Activated gamma-delta T cell treated with Interleukin-2 at 50 U/mL for 16 hours (primary cell): ENCODE measurements at places on chromosomes 2 and 18.

GRCh38 chr18:32674491-32674890 lies 98.3 kb downstream of the KLHL14 start:
- DNase-seq = no peak

- DNase-seq = no peak
Measured at GRCh38 chr2:73386342-73386868, 769 bp downstream of the ALMS1 start.

- DNase-seq = no peak
Measured at GRCh38 chr2:28952836-28953211, 28.3 kb upstream of the TOGARAM2 start.

DNA sequence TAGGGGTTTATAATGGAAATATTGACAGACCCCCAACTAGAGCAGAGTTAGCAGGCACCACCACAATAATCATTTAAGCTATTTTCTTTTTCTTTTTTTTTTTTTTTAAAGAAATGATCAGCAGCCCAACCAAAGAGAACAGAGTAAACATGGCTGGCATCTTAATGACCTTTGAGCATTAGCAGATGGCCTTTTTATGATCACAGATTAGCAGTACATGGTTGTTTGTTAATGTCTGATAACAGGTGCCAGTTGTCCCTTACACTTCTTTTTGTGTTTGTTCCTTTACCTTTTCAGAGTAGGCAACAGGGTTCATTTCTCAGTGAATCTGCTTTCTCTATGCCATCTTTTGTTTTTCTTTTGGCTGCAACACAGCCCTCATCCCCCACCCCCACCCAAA lies 747.0 kb downstream of the BCL11A start:
- DNase-seq = no peak

GRCh38 chr2:134079373-134079772 lies 174.5 kb upstream of the MGAT5 start:
- no peak for DNase-seq

- no peak for DNase-seq
Measured at GRCh38 chr2:66940080-66940479, 457.1 kb upstream of the ETAA1 start.

DNA sequence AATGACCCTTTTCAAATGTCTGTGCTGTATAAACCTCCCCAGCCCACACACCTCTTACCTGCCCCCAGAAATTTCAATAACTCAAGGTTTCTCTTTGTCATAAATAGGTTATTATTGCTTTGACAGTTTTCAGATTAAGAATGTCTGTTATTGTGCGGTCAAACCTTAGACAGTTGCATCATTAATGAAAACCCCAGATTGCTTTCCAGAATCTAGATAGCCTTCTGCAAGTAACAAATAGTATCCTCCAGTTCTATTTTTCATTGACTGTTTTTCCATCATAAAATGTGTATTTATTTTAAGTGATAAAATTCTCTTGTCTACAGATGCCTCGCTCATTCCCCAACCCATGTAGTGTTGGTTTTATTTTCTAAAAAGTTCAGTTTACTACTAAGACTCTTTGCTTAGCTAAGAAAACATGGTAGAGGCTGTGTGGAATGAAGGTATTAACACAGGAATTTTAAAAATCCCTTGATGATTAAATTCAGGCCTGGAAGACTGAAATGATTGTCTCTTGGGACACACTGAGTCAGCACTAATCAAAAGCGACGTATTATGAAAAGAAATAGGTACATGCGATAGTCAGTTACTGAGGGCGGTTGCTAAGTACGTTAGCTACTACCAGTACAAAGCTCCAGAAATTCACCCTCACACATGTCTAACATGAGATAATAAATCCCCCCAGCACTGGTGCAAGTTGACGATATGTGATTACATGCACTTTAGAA lies 38.4 kb upstream of the ITGAV start:
- no peak for DNase-seq

- DNase-seq = no peak
Measured at GRCh38 chr2:16088035-16088801, 147.9 kb downstream of the MYCN start.

GRCh38 chr18:59484561-59485328 lies 125.7 kb upstream of the LMAN1 start:
- no peak for DNase-seq

- DNase-seq = no peak
Measured at GRCh38 chr2:9268301-9269080, 61.9 kb downstream of the ASAP2 start.
